Stimulated activated CD8-positive, alpha-beta memory T cell treated with anti-CD3 and anti-CD28 coated beads, Interleukin-7, amount 100 ng/mL, for 1 hour (primary cell): ENCODE measurements at places on chromosomes 6 and 20.

DNA sequence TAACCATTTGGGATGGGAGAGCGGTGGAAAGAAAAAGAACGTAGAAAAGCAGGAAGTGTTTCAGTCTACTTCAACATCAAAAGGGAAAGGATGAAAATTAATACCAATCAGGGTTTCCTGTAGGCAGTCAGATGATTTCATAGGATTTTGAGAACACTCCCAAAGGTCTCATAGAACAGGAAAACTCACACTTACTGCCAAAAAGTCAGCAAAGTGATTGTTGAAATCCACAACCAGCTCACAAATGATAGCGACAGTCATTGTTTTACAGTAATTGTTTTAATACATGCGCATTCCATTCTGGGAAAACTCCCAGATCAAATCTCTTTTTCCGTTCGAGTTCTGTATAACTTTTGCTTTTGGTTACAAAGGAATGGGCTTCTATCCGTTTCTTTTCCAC lies 5.3 kb upstream of the CNKSR3 start:
- no peak for DNase-seq

GRCh38 chr20:4150070-4150441 lies 134.7 kb upstream of the RNF24 start:
- no peak for DNase-seq

GRCh38 chr6:17966451-17966850 lies 21.0 kb downstream of the KIF13A start:
- no peak for DNase-seq

DNA sequence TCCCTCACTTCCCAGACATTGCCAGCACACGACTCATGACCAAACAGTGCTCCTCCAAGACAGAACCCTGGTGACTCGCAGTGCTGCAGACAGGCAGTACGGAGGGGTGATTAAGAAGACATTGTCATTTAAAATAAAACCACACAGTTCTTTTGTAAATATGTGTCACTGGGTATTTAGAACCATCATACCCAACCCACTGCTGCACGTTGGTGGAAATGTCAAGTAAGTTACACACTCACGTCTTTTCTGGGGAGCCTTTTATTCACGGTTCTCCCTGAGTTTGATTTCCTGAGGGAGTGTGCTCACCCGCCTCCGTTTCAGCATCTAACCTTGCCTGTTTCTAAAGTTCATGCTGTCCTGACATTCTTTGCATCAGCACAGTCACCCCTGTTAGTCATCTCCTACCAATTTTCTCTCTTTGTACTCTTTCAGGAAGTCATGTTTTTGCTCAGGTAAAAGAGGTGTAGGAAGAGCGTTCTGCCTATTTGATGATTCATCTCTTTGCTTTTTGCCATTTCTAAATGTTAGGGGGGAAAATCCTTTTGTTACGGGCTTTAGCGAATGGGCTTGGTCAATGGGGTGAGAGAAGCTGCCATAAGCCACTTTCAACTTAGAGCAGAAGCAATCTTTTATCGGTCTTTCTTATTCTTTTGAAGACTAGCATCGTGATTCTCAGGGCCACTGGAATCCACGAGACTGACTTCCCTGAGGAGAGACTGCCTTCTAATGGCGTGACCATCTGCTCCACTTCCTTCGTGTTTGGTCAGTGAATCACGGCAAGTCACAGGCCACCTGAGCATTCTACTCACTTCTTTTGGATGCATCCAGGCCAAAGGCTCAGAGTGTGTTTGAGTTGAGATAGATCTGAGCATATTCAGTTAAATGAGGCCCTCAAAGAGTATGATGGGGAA lies 512.8 kb upstream of the JARID2 start:
- DNase-seq: no peak

DNA sequence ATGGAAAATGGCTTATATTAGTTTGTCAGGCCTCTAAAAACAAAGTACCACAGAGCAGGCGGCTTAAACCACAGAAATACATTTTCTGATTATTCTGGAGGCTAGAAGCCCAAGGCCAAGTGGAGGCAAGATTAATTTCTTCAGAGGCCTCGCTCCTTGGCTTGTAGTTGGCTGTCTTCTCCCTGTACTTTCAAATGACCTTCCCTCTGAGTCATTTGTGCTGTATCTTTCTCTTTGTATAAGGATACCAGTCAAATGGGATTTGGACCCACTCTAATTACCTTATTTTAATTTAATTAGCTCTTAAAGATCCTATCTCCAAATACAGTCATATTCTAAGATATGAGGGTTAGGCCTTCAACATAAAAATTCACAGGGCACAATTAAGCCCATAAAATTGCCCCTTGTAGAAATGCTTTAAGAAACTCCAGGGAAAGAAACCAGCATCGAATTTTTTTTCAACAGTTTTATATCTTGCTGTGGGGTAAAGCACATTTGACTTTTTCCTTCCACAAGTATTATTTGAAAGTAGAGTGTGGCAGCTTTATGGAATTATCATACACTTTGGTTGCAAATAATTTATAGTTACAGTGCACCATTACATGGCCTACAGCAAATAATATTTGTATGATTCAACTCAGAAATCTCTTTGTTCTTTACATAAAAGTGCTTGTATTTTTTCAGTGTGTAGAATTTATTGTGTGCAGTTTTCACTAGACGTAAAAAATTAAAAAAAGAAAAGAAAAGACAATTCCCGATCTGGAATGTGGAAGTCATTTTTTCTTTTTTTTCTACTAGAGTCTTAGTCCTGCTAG lies 706.1 kb downstream of the KIF16B start:
- DNase-seq: no peak
